MV-4-11 (cell line): ENCODE measurements at places on chromosomes 4 and X.

DNA sequence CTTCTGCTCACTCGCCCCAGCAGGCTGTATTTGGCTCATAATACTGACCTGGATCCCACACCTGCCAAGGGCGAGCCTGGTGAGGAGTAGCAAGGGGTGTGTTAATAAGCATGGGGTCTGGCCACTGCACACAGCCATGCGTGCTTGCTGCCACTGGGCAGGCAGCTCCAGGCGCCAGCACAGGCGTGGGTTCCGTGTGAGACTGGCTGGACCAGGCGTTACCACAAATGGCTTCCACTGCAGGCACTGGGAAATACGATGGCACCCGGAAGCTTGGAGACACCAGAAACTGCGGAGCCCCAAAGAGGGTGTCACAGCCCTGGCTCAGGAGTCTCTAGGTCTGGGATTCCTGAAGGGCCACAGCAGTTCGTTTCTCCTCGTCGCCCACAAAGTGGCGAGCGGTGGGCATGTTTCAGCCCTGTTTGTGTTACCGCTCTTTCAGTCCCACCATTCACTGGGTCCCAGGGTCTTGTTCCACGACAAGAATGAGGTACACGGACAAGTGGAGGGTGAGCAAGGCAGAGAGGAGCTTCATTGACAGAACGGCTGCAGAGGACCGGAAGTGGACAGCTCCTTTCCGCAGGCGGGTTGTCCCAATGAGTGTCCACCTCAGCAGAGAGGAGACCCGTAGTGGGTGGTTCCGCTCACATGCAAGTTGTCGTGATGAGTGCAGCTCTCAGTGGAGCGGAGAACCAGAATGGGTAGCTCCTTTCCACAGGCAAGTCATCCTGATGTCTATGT is 428.9 kb downstream of the EPHA5 start:
- DNase-seq = no peak

DNA sequence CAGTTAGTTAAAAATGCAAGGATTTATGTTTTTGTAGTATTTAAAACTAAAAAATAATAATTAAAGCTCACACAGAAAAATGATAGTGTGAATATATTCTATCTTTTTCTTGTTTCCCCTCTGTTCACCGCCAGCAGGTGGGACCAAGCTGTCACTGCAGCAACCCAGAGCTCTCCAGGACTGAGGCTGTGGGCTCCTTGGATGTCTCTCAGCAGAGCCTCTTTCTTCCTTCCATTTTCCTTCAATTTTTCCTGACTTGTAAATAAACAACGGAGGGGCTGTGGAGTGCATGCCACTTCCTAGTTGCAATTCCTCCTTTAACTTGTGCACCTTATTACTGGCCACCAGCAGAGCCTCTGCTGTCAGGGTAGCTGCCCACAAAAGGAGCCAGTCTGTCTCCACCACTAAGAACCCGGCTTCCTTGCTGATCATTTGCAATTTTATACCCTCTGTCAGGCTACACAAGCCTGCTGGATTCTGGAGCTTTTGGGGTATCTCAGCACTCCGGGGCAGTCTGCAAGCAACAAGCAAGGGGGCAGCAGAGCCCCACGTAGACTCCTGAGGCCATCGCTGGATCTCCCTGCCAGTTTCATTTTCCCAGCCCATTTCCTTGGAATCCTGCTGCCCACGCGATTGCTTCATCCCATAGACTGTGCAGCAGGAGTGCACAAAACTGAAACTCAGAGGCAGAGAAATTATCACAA is 1467.4 kb downstream of the C4orf33 start:
- no peak for DNase-seq

- no peak for DNase-seq
Observed at GRCh38 chr4:8651661-8652180, 59.2 kb downstream of the CPZ start.

DNA sequence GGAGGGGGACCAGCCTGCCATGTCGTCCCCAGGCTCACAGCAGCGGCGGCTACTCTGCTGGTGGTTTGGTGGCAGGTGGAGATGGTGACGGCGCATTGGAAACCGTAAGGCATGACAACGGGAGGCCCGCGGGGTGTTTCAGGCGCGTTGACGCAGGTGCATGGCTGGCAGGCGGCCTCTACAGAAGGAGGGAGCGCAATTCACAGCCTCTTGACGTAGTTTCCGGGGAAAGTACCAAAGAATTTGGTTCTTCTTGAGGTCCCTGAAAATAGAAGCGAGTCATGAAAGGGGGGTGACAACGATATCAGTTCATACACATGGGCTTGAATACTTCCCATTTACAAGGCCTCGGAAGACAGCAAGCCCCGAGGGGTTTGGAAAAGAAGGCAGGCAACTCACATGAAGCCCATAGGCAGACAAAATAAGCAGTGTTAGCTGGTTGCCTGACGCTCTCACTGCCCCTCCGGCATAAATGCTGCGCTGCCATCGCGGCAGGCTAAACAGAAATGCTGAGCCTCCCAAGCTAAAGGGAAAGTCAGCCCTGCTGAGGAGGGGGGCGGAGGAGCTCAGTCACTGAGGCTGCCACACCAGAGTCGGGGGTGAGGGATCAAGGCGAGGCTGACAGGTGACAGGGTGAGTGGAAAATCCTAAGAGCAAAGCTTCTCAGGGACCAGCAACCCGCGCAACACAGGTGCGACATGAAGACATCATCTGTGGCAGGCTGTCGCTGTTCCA is 52.3 kb upstream of the PDLIM3 start:
- DNase-seq = no peak

- DNase-seq = no peak
Observed at GRCh38 chr4:98937986-98938720, 9.2 kb upstream of the EIF4E start.

DNA sequence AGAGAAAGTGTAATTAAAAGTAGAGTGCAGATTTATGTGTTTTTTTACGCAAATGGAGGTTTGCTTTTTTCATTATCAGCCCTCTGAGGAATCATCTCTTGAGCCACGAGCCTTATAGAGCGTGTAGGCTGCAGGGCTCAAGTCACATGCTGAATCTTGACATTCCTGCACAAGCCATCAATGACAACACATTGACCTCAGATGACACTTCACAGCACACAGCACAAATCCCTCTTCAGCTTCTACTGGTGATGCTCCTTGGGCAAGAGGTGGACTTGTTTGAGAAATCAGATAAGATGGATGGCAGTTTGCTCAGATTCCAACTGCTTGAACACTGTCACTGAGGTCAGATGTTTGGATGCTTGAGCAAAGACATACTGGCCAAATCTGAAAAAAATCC is 250.6 kb downstream of the SNCA start:
- no peak for DNase-seq

GRCh38 chrX:129606918-129607317 is 47.8 kb downstream of the APLN start:
- DNase-seq = peak; percentile 0

DNA sequence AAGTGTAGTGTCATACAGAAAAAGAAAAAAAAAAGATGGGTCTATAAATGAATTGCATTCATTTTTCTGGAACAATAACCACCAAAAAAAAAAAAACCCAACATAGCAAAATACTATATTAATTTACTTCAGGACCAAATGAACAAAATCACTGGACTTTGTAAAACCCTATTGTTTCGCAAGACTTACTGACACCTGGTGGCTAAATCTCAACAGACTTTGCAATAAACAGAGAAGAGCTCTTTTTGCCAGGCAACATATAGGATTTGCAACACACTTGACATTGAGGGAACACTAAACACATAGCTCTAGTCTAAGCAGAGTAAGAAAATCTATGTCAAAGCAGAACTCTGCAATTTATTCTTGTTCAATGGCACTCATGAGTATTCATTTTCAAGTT is 990.2 kb downstream of the STPG2 start:
- no peak for DNase-seq

- no peak for DNase-seq
Observed at GRCh38 chrX:29148511-29148910, 561.3 kb downstream of the IL1RAPL1 start.

DNA sequence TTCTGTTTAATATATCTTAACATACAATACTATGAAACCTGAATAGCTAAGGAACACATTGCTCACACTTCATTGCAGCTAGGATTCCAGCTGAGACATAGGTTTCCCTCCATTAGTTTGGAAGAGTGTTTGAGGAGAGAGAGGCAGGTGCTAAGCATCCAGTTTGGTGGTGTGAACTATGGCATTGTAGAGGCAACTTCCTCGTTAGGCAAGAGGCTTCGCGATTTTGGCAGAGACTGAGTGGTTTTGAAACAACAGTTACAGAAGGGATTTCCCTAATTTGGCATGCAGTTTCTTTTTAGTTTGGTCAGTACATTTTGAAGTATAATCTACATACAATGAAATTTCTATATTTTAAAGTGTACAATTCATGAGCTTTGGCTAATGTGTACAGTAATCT is 117.1 kb upstream of the BMP3 start:
- DNase-seq = peak; percentile 18

DNA sequence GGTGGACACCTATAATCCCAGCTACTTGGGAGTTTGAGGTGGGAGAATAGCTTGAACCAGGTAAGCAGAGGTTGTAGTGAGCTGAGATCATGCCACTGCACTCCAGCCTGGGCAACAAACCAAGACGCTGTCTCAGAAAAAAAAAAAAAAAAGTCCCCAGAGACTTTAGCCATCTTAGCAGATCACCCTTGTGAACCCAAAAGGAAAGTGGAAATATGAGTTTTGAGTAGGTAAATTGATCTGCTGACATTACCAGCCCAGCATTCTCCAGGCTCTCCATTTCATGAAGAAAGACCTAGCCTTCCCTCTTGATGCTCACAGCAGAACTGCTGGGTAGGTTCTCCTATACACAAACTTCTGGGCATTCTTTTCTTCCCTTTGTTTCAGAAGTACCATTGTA is 24.5 kb upstream of the HNRNPD start:
- no peak for DNase-seq

DNA sequence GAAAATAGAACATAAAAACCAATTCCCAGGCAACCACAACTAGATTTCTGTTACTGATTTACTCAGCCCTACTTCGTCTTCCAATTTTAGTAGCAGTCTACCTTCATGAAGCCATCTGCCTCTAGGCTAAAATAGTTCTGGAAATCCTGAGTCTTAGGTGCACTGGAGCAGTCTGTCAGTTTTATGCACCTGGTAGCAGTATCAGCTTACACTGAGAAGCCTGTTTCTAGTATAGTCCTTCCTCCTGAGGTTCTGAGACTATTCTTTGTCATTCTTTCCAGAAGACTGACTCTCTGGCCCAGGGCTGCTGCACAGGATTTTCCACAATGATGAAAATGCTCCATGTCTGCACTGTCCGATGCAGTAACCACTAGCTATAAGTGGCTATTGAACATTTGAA is 16.9 kb upstream of the HPRT1 start:
- DNase-seq = no peak

- no peak for DNase-seq
Observed at GRCh38 chr4:173924561-173924960, 358.9 kb downstream of the FBXO8 start.

DNA sequence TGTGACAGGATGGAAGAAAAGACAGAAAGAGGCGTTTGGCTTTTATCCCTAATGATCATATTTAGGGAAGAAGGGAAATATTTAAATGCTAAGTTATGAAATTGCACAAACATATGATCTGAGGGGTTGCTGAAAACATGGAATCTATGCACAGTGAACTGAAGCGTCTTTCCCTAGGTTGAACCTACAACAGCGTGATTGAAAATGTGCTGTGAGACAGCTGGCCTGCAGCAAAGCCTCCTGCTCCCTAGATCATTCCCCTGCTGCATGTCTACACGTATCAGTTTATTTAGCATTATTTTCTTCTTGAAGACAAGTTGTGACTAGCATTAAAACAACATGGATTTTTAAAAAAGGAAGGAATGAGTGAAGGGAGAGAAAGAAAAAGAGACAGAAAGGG is 272.5 kb upstream of the TRAM1L1 start:
- DNase-seq = no peak

DNA sequence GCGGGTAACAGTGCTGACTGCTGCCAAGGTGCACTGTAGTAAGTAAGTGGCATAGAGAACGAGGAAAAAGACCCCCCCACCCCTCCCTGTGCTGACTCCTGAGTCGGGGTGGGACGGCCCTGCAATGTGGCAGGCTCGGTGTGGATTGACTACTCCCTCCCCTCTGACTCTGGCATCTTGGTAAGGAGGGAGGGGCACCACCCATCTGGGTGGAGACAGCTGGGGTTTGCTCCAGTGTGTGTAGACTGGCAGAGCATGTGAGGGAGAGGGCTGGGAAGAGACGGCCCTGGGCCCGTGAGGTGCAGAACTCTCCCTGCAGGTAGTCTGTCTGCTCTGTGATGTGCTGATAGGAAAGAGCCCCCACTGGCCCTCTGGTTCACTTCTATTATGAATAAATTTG is 31.0 kb downstream of the NSG1 start:
- no peak for DNase-seq

DNA sequence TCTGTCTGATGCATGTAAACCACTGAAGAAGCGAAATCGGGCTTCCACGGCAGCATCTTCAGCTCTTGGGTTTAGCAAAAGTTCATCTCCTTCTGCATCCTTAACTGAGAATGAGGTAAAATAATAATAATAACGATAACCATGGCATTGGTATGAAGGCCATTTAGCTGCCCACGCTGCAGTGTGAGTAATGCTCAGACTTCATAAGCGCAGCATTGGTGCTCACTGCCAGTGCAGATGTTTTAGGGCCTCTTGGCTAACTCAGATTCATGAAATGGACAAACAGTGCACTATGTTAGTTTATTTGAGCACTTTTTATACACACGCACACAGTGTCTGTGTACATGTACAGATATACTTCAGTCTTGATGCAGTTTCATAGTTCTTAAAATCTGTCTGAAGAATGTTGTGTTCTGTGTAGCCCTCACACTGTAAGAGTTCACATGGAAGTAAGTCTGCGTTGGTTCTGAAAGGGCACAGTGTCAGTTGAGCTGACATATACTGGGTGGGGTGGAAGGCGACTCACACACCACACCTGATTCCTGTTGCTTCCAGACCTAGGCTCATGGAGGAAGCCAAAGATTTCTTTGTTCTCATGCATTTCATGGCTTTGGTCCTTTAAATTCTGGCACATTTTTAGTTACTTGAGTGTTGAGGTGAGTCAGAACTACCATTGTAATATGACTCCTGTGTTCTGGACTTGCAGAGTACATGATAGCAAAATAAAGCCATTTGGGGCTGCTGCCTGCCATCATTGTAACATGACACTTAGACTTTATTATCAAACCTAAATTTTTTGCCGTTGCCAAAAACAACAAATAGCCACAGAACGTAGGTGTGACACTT is 68.7 kb downstream of the NSD2 start:
- DNase-seq = no peak

- DNase-seq = no peak
Observed at GRCh38 chr4:3458371-3458770, 4.7 kb upstream of the DOK7 start.

DNA sequence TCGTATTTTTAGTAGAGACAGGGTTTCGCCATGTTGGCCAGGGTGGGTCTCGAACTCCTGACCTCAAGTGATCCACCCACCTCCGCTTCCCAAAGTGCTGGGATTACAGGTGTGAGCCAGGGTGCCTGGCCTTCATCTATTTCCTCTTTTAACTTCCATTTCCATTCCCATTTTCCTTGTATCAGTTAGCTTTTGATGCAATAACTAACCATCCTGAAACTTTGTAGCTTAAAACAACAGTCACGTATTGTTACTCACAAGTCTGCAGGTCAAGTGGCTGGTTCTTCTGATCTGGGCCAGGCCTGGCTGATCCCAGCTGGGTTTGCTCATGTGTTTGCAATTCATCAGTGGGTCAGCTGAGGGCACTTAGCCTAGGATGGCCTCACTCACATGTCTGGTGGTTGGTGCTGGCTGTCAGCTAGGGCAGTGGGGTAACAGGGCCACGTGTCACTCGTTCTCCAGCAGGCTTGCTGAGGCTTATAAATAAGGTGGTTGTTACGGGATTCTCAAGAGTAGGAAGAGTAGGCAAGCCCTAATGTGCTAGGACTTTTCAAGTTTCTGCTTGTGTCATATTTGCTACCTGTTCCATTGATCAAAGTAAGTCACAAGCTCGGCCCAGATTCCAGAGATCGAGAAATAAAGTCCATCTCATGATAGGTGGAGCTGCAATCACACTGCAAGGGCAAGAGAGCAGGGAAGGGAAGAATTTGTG is 88.2 kb downstream of the SOWAHB start:
- peak; percentile 12 for DNase-seq
